ENCODE measurements at places on chromosomes 13 and 19.

DNA sequence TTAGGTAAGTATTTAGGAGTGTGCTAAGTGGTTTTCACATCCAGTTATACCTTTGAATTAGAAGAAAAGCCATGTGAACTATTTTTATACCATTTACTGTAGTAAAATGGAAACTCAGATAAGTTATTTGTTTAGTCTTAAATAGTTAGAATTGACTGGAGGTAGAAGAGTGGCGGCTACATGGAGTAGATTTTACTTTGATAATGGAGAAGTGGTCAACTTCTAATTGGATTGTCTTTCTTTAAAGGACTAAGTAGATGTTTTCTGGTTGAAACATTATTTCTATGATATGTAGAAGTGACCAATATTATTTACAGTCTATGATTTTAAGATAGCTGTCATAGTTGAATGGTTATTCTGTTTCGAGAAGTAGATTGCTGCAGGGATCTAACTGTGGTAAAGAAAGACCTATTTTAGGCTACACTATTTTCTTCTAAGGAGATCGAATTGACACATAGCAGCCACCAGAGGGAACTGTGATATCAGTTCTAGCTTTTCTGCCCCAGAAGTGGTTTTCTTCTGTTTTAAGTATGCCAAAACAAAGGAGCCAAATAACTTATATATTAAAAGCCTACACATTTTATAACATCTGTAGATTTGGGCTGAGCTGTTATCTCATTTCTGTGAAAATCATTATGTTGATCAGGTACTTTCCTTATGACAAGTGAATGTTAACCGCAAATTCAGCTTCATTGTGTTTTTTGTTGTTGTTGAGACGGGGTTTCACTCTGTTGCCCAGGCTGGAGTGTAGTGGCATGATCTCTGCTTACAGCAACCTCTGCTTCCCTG, 26.1 kb downstream of the ZMYM2 start:
- DNase-seq = no peak

GRCh38 chr13:102128216-102128810, 273.5 kb downstream of the FGF14 start:
- DNase-seq = no peak

GRCh38 chr19:45780146-45780447, 2.2 kb downstream of the DMPK start:
- no peak for DNase-seq

- no peak for DNase-seq
Measured at GRCh38 chr19:13835791-13836723, 40.8 kb downstream of the ZSWIM4 start.

GRCh38 chr13:112782429-112783010, 92.7 kb downstream of the ATP11A start:
- DNase-seq = no peak

DNA sequence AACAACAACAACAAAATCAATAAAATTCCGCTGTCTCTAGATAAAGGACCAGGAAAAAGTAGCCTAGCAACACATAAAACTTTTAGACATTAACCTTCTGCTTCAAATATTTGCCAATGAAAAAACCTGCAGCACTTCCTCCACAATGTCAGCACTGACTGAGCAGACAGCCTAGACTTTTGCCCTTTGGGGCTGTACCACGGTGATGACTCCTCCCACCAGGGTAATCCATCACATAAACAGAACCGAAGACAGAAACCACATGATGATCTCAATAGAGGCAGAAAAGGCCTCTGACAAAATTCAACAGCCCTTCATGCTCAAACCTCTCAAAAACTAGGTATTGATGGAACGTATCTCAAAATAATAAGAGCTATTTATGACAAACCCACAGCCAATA, 30.2 kb upstream of the TRPC4 start:
- no peak for DNase-seq

- DNase-seq = no peak
Measured at GRCh38 chr19:35908973-35909683, 1.0 kb upstream of the TYROBP start.

- no peak for DNase-seq
Measured at GRCh38 chr13:73521290-73521624, 462.5 kb downstream of the KLF5 start.

DNA sequence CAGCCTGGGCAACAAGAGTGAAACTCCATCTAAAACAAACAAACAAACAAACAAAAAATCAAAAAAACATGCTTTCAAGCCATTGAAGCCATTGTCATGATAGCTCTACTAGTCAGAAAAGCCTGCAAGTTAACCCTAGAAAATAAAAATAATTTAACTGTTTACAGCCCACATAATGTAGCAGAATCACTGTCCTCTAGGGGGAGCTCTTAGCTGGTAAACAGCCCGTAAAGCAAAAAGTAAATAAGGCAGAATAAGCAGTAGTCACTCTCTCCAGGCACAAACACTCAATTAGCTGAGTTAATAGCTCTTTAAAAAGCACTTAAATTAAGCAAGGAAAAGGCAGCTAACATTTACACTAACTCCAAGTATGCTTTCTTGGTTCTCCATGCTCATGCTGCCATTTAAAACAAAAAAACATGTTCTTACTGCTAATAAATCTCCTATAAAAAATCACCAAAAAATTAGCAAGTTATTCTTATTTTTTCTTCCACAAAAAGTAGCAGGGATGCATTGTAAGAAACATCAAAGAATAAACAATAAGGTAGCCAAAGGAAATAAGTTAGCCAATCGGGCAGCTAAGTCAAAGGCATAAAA, 11.3 kb downstream of the LILRB4 start:
- no peak for DNase-seq

DNA sequence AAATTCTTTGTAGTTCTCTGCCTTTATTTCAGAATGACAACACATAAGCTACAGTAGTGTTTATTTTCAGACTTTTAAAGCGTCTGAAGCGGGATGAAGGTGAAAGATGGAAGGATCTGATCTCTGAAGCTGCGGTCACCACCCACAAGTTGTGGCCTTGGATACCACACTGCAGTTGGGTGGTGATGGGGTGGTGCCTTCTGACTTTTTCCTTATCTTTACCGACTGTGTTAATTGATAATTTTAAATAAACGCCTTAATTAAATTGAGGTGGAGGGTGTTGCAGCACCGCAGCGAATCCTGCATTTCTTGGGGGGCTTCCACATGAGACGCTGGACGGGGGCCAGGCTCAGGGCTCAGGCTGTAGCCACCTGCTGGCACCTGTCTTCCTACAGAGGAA, 1.3 kb downstream of the TFDP1 start:
- DNase-seq = no peak

GRCh38 chr13:77544355-77544754, 8.8 kb downstream of the SCEL start:
- no peak for DNase-seq

DNA sequence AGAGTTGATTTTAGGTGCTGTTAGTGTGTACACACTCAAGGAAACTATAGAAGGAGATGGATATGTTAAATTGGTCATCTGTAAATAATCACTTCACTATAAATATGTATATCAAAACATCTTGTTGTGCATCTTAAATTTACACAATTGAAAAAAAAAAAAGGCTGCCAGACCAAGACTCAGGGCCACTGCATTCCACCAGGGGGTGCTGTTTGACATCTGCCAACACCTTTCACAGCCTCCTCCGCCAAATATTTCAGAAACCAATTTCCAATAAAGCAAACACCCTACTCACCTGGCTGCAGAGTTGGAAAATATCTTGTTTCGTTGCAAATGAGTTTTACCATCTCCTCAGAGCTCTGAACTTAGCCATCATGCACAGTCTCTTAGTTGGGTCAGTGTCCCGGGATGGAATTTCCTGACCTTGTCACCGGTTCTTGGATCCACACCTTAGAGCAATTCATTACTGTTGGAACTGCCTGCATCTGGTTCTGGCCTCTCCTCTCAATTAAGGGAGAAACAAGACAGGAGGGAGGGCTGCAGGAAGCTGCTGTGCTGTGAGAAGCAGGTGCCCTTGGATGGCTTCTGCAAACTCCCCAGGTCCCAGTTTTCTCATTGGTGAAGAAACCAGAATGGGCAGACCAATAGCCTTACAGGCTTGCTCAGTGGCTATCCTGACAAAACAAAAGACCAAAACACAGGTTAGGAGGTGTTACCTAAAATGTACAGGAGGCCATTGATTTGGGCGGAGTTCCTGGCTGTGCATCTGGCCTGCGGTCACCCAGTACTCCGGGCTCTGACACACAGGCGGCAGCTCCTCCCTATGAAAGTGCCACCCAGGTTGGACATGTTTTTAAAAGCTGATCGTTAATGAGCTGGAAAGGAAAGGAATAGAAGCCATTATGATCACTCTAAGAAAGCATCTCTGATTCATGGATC, 746.6 kb downstream of the UQCRFS1 start:
- DNase-seq = no peak

DNA sequence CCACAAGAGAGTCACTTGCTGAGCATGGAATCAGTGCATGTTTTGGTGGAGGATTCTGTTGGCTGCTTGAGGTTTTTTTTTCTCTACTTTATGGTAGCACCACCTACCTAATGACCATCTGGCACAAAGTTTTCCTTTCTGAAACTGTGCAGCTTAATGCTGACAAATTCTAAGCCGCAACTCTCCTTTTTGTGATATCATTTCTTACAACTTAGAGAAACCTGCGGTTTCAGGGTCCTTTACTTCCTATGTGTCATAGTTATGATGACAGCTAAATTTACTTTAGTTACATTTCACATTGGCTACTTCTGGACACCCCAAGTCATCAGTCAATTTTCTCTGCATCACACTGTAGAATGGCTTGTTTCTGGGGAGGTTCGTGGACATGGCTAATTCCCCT, 115.4 kb upstream of the TMTC4 start:
- no peak for DNase-seq
